ENCODE measurements at places on chromosomes 5 and 9.

DNA sequence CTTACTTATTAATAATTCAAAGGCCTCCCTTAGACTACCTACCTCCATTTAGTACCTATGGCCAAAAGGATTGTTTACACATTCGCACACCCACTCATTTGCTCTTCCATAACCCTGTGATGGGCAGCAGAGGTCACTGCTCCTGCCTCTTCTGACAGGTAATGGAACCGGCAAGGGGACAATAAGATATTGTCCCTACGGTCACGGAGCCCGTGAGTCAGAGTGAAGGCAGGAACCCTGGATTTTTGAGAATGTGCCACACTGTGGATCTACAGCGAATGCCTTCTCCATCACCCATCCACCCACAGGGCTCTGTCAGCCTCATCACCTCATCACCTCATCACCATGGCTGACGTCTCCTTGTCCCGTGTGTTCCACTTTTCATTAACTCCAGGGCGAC lies 132.3 kb downstream of the MYO10 start:
- DNase-seq: no peak

- no peak for DNase-seq
Measured at GRCh38 chr5:55665065-55665464, 47.1 kb downstream of the SLC38A9 start.

DNA sequence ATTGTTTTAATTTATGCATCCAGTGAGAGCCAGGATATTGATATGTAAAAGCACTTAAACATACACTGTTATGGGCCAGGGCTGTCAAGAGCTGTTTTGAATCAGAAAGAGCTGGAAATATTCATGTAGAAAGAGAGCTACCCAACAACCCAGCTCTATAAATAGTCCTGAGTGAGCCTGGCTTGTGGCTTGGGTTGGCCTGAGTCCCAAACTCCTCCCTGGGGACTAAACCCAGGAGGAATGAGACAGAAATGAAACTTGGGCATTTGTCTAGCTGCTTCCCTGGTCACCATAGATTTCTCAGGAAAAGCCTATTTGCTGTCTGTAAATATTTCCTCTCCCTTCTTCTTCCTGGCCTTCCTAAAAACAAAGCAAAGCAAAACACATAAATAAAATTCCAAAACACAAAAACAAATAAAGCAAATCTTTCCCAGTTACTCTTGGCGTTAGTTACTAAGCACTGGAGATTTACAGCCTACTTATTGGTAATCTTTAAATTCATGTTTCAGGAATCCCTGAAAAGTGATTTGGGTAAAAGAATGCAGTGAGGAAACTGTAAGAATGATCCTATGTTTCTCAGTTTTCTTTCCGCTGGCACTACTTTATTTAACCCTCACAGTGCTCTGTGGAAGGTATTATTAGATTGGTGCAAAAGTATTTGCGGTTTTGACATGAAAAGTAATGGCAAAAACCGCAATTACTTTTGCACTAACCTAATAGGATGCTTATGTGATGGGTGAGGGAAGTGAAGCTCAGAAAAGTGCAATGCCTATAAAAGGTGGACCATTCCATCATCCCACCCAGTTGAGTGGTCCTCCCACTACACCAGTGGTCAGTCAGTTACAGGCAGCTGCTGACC lies 111.8 kb downstream of the CARTPT start:
- no peak for DNase-seq

GRCh38 chr5:32251871-32252458 lies 60.8 kb downstream of the MTMR12 start:
- DNase-seq: no peak

- DNase-seq: no peak
Measured at GRCh38 chr9:37301042-37301853, 121.2 kb upstream of the GRHPR start.

GRCh38 chr5:175892015-175892800 lies 20.8 kb downstream of the CPLX2 start:
- no peak for DNase-seq

DNA sequence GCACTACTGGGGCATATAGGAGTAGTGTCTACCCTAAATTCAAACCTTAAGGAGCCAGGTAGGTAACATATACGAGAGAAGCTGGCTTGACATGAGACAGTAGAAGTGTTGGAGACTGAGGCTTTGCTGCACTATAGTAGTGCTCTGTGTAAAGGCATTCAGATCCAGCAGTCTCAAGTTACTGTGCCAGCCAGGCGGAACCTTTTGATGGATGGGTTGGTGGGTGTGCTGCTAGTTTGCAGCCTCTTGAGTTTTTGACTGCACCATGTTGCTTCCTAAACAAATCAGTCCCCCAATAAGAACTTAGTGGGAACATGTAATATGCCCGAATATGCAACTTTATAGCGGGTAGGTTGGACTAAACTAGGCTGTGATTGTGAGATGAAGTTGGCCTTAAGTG lies 1.5 kb downstream of the CLTA start:
- no peak for DNase-seq

DNA sequence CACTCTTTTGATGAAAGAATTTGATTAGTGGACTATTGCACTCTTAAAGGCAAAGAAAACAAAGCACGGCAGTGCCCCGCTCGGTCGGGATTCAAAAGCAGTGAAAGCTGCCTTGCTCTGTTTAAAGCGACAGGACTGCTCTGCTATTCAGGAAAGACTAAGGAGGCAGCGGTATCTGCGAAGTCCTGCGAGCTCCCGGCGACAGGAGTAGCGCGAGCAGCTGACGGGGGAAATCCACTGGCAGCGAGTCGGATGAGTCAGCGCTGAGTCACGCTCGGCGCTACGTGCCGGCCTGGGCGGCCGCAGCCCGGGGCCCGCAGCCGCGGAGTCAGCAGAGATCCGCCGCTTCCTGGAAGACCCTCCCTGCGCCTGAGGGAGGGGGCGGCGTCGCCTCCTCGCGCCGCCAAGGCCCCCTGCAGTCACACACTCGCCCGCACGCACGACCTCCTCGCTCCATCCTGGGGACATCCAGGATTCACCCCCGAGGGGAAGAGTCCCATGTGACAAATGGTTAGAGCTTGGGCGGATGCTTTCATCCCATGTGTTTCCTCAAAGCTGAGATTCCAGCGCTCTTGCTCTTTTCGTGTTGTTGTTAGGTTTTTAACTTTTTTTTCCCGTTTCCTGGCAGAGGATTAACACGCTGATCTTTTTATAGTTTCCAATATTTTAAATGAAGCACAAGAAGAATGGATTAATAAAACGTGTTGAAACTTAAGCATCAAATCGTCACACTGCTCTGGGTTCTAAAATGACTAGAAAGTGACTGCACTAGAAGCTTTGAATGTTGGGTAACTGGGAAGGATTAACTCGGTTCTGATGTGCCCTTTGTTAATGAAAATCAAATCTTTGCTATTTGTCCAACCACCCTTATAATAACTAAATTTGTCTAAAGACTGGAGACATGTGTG lies 102.5 kb downstream of the ARRDC3 start:
- peak; percentile 73 for DNase-seq

DNA sequence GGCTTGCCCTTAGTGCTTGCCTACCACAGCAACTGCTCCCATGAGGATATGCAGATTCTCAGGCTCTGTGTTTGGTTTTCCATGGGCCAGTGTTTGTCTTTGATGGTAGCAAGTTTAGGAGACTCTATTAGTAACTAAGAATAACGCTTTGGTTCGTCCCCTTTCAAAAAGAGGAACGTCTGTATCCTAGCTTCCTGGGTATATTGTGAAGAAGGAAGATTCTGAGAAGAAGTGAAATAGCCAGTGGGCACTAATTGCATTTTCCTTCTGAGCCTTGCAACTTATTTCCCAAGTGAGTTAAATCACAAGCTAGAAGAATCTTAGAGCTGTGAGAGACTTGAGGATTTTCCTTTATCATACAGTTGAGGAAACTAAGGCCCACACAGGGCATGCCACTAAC lies 376.8 kb downstream of the PIK3R1 start:
- DNase-seq: no peak

DNA sequence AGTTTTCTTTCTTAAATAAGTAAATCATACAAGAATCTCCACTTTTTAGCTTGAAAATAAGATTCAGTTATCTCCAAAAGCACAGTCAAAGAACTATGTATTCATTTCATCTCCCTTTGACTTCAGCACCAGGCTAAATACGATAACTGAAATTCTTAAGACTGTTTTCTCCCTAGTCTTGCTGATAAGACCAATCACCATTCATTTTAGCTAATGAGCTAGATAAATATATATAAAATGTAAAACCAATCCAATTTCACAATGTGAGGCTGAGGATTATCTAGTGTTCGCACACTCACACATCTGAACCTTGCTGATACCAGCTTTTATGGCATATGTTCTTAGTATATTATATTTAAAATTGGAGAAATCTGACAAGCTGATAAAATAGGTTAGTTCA lies 17.3 kb upstream of the ZNF622 start:
- no peak for DNase-seq

DNA sequence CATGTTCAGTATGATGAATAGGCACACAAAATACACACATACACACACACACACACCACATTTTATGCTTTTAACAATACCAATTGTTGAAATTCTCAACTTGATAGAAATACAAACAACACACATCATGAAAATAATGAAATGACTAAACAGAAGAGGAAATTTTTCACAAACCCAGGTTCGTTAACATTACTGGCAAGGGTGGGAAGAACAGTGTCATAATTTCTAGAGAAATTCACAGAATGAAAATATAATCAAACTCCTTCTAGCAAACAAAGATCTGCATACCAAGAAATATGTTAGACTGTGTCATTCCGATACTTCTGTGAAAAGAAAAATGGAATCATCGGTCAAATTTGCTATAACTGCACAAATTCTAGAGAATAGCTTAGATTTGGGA lies 41.9 kb downstream of the ST8SIA4 start:
- no peak for DNase-seq

- no peak for DNase-seq
Measured at GRCh38 chr9:110935829-110936228, 102.4 kb downstream of the LPAR1 start.

DNA sequence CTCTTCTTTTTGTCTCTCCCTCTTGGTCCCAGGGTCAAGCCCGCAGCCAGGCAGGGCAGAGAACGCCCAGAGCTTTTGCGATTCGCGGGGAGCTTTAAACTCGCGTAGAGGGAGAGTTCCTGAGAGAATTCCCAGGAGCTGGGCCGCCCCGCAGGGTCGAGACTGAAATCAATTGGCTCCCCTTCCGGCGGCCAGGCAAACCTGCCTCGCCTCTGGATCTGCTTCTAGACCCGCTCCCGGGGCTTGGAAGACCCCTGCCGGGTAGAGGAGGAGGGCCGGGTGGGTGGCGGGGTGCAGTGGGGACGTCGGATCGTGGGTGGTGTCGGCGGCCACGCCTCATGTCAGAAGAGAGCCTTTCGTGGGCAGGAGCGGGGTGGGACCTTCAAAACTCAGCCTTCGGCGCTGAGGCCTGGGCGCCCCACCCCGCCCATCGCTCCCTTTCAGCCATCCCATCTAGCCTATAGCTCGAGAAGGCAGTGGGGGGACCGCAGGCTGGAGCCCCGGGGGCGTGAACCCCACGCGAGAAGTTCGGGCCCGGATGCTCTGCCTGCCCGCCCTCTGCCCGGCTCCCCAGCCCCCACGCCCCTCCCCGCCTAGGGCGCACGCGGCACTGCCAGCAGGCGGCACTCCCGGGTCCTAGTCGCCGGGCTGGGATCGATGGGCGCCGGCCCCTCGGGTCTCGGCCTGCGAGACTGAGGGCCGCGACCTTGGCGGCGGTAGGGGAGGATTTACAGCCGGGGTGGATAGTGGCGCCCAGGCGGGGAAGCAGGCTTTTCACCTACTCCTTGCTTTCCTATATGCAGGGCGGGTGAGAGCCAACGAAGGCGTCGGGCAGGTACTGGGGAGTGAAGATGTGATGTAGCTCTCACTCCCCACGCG lies 6.1 kb downstream of the PRDM6 start:
- no peak for DNase-seq

- DNase-seq: no peak
Measured at GRCh38 chr9:134408939-134409737, 82.9 kb downstream of the RXRA start.

GRCh38 chr9:137650779-137651178 lies 32.0 kb downstream of the EHMT1 start:
- no peak for DNase-seq

DNA sequence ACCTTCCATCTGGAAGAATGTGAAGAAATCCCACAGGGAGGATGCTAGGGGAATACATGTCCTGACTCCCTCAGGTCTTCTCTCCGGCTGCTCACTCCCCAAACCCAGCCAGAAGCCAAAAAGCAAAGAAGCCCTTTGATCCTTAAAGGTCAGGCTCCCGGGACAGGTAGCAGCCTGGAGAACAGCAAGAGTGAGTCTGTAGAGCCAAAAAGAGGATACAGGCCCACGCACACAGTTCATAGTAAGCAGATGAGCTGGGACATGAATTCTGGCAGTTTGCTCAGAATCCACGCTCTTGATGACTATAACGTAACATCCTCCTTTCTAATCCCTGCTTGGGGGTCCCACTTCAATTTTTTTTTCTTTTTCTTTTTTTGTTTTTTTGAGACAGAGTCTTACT lies 72.0 kb upstream of the SLC44A1 start:
- no peak for DNase-seq

- no peak for DNase-seq
Measured at GRCh38 chr9:128838338-128838737, 8.7 kb upstream of the SPOUT1 start.

DNA sequence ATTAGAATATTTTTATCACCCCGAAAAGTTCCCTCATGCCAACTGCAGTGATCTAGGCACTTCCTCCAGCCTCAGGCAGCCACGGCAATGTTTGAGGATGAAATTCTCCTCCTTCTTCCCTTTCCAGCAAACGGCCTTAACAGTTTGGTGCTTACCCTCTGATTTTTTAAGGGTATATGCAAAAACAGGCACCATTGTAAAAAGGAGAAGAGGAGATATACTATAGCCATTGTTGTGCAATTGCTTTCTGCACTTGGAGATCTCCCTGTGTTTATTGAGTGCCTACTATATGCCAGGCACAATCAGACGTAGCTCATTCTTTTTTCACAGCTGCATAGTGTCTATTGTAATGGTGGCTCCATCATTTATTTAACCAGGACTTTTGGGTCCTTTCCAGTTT lies 29.4 kb downstream of the GSN start:
- no peak for DNase-seq

DNA sequence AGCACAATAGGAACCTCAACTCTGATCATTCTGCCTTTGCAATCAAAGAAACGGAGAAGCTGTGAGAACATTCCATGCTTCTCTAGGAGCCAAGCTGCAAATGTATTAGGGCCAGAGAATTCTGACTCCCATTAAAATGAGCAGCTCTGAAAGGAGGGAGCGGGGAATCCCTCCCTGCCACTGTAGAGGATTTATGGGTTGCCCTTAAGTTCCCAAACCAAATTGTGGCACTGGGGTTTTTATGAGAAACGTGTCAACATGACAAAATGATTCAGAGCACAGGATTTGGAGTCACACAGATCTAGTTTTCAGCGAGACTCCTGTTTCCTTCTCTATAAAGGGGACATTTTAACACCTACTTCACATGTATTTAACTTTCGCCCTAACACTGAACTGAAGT lies 1.8 kb downstream of the IL6ST start:
- DNase-seq: no peak

GRCh38 chr5:139650689-139651042 lies 2.5 kb downstream of the CXXC5 start:
- no peak for DNase-seq

- peak; percentile 79 for DNase-seq
Measured at GRCh38 chr5:181246276-181247049, 2.8 kb upstream of the RACK1 start.
